Hematopoietic multipotent progenitor cell treated with erythropoietin and hydrocortisone succinate and interleukin-3 and kit ligand, for 8 days (in vitro differentiated cells): ENCODE measurements at places on chromosomes 6 and 20.

- DNase-seq = no peak
Measured at GRCh38 chr6:16969699-16970655, 131.9 kb upstream of the STMND1 start.

GRCh38 chr20:1003920-1004697 lies 2.0 kb upstream of the RSPO4 start:
- DNase-seq = no peak

DNA sequence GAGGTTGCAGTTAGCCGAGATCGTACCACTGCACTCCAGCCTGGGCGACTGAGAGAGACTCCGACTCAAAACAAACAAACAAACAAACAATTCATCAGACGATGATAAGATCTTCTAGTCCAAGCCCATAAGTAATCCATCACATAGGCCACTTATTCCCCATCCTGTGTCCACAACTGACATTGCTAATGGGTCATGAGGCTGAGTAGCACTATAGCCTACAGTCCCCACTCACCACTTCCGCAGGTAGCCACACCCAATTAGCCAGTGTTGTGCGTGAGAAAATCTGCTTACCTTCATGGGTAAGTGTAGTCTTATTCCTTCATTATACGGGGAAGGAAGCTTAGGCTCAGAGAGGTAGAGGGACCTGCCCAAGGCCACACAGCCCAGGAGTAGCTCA lies 13.1 kb downstream of the JPH2 start:
- DNase-seq = no peak

- no peak for DNase-seq
Measured at GRCh38 chr20:10802236-10802635, 128.4 kb upstream of the JAG1 start.

- no peak for DNase-seq
Measured at GRCh38 chr6:100449239-100449691, 15.5 kb downstream of the SIM1 start.

DNA sequence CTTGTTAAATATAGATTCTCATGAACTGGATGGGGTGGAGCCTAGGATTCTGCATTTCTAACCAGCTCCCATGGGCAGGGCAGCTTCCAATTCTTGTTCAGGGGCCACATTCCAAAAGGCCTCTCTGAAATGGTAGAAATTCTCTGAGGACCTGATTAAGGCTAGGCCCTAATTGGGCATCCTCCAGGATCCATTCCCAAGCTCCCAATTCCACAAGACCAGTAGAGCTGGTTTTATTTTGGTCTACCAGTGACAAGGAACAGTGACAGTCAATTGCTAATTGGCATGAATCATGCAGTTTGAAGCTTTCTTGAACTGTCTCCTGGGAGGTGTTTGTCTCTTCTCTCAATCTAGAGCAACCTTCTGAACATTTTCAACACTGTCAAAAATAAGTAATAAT lies 3.0 kb downstream of the THBD start:
- no peak for DNase-seq

GRCh38 chr6:14383393-14384174 lies 266.0 kb downstream of the CD83 start:
- DNase-seq = no peak
